Activated T-cell treated with anti-CD3 and anti-CD28 coated beads, Interleukin-2, amount 50 U/mL, for 24 hours (primary cell): ENCODE measurements at places on chromosomes 2 and 18.

DNA sequence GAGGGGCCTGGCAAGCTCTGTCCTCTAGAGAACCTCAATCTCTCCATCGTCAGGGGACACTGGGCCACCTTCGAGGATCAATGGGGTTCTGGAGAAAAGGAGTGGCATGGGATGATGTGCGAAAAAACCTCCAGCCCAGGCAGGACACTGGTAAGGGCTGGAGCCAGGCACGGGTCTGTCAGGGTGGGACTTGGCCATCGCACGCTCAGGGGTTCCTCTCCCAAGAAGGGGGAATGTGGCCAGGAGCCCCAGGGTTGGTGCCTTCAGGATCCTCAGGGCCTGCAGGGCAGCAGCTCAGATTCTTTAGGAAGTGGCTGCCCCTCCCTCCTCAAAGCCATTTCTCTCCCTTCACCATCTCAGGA lies 46.8 kb upstream of the PLB1 start:
- peak overlapping the region; percentile 63 for H3K4me3 ChIP-seq
- no peaks in the 10 kb centered on the region for H3K36me3 ChIP-seq
- peak; percentile 34 for DNase-seq
- H3K4me1 ChIP-seq, result peaks cover 84% of the 10 kb centered on the region
- H3K27me3 ChIP-seq, result no peaks in the 10 kb centered on the region

DNA sequence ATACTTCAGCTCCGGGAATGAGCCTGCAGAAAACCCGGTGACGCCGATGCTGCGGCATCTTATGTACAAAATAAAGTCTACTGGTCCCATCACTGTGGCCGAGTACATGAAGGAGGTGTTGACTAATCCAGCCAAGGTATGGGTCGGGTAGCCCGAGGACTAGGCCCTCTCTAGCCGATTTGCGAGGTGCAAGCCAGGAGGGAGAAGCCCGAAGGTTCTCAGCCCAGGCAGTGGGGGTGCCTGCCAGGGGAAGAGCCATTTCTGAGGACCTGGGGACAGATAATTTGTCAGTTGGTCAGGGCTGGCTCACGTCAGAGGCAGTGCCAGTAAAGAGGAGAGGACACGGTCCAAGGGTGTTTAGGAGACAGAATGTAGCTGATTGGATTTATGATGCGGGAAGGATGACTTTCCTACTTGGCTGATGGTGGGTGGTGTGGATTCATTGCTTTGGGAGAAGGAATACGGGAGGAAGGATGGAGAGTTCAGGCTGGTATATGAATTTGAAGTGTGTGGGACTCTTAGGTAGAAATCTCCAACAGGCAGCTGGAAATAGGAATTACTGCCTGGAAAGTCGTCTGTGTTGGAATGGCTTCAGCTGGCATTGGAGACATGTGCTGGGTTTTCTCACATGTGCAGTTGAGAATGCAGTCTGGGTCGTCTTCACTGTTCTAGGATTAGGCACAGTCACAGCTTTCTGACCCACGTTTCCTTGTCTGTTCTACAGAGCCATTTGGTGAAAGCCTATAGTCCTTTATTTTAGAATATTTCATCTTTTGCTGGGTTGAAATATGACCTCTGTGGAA lies 874 bp downstream of the NDUFAF7 start:
- H3K4me3 ChIP-seq, result no peak overlapping the region
- H3K36me3 ChIP-seq, result peaks cover 59% of the 10 kb centered on the region
- no peak for DNase-seq
- H3K27ac ChIP-seq, result no peak overlapping the region
- no peaks in the 10 kb centered on the region for H3K27me3 ChIP-seq

GRCh38 chr2:25362434-25363145 lies 20.9 kb upstream of the DNMT3A start:
- no peaks in the 10 kb centered on the region for H3K36me3 ChIP-seq
- peaks cover 21% of the 10 kb centered on the region for H3K4me1 ChIP-seq
- peak; percentile 78 for DNase-seq
- peak overlapping the region; percentile 83 for H3K4me3 ChIP-seq
- no peaks in the 10 kb centered on the region for H3K27me3 ChIP-seq

DNA sequence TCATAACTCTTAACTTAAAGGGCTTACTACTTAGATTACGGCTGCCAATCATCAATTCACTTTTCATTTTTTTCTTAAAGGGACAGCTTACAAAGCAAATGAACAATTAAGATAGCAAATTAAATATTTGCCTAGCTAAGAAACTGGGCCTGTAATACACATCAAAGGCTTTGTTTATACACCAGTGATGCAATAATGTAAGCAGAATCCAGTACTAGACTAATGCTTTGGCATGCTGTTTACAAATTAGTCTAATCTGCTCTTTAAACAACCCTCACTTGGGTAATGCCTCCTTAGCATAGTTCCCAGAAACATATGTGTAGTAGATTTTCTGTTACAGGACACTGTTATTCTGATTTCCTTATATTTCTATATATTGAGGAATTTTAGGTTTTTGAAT lies 105.8 kb downstream of the ARHGAP28 start:
- H3K4me3 ChIP-seq, result no peak overlapping the region
- no peak overlapping the region for H3K27ac ChIP-seq
- DNase-seq, result no peak
- no peaks in the 10 kb centered on the region for H3K27me3 ChIP-seq
- H3K36me3 ChIP-seq, result no peaks in the 10 kb centered on the region

- H3K4me1 ChIP-seq, result peaks cover 19% of the 10 kb centered on the region
- H3K27ac ChIP-seq, result no peak overlapping the region
- no peak overlapping the region for H3K4me3 ChIP-seq
- peaks cover 54% of the 10 kb centered on the region for H3K36me3 ChIP-seq
Measured at GRCh38 chr18:46009125-46009840, 42.2 kb upstream of the EPG5 start.

- no peaks in the 10 kb centered on the region for H3K36me3 ChIP-seq
- no peak for DNase-seq
- no peaks in the 10 kb centered on the region for H3K27me3 ChIP-seq
- H3K4me3 ChIP-seq, result no peak overlapping the region
Measured at GRCh38 chr18:30712383-30712782, 330.2 kb downstream of the DSC3 start.

DNA sequence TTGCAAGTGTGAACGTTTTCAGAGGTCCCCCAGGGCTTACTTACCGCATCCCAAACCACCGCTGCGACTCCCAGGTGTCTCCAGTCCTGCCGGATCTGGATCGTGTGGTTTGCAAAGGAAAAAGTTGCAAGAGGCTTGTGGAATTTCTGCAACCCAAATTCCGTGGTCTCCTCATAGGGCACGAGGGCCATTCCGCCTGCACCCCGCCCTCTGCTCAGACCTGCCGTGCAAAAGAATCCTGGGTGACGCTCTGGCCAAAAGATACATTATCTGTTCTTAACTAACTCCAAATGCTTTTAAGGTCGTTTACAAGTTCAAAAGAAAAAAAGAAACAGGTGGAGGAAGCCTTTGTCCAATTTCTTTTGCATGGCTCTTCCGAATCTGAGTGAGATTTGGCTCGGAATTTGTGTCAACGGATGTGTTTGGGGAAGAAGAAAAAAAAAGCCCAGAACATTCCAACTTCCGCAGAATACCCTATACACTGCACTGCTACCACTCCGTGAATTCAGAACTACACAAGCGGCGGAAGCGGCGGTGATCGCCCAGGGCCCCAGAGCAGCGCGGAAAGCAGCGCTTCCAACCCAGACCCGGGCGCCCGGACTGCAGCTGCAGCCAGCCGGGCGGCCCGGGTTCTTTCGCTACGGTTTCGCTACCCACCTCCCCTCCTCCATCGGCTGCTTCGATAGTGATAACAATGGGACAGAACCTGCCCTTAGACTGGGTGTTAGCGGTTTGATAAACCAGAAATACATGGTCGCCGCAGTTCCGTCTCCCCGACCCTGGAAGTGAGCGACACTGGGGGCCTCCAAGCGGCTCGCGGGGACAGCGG lies 795 bp downstream of the METTL21A start:
- H3K4me3 ChIP-seq, result peak overlapping the region; percentile 94
- peak overlapping the region; percentile 96 for H3K27ac ChIP-seq
- peak; percentile 78 for DNase-seq
- H3K4me1 ChIP-seq, result peaks cover 60% of the 10 kb centered on the region
- H3K27me3 ChIP-seq, result no peaks in the 10 kb centered on the region
- peaks cover 53% of the 10 kb centered on the region for H3K36me3 ChIP-seq

DNA sequence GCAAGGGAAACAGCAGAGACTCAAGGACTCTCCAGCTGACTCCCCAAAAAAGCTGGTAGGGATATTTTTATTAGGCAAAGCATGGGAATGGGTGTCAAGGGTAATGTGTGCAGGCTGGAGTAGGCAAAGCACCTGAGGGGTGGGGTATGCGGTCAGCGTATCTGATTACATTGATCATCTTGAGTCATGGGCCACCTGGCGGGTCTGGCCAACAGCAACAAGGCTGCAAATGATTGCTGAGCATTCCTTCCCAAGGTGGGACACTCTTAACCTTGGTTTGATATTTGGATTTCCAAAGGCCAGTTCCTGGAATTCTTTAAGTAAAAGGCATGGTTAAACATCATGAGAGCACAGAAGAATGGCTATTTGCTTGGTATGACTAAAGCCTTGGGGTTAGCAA lies 32.6 kb upstream of the CCBE1 start:
- no peak for DNase-seq
- no peak overlapping the region for H3K27ac ChIP-seq
- no peak overlapping the region for H3K4me3 ChIP-seq
- H3K27me3 ChIP-seq, result peaks cover 5% of the 10 kb centered on the region
- H3K36me3 ChIP-seq, result no peaks in the 10 kb centered on the region
- no peaks in the 10 kb centered on the region for H3K4me1 ChIP-seq
